ENCODE measurements at places on chromosomes 12 and 14. TPM values are rescaled to one million over a fixed set of nuclear protein-coding genes. Genes with fewer than 3 reads are reported as not detected.

- H3K27ac ChIP-seq: no peak overlapping the region
- DNase-seq: no peak
- no peaks in the 10 kb centered on the region for H3K36me3 ChIP-seq
- no peak overlapping the region for H3K4me3 ChIP-seq
Observed at GRCh38 chr12:73863546-73863945, 674.1 kb upstream of the ATXN7L3B start.

- H3K4me3 ChIP-seq: no peak overlapping the region
- no peak for DNase-seq
- H3K27me3 ChIP-seq: no peaks in the 10 kb centered on the region
- H3K4me1 ChIP-seq: no peaks in the 10 kb centered on the region
- H3K36me3 ChIP-seq: peaks cover 34% of the 10 kb centered on the region
Observed at GRCh38 chr12:94326727-94327126, 132.9 kb downstream of the CEP83 start.

DNA sequence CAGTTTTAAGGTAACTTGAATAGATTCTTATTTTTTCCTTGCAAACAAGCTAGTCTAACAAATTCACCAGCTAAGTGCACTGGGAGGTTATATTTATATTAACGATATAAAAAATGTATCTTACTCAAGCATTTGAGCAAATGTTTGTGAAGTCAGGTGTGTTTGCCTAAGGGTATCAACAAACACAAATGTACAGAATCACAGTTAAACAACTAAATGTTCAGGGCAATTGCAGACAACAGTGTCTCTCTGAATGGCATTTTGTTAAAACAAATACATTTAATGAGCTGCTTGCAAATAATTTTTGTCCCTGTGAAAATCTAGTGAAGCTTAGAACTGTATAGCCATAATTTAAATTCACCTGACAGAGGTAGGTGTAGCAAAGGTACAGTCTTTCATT is 28.2 kb upstream of the FLRT2 start:
- no peaks in the 10 kb centered on the region for H3K4me1 ChIP-seq
- H3K27ac ChIP-seq: no peak overlapping the region
- H3K36me3 ChIP-seq: no peaks in the 10 kb centered on the region

Gene GPR84
- total RNA-seq: not detected

Gene KLRK1
- 1.2 TPM for total RNA-seq

Gene AQP2
- total RNA-seq: not detected
